ENCODE measurements at places on chromosomes 12 and 14.

DNA sequence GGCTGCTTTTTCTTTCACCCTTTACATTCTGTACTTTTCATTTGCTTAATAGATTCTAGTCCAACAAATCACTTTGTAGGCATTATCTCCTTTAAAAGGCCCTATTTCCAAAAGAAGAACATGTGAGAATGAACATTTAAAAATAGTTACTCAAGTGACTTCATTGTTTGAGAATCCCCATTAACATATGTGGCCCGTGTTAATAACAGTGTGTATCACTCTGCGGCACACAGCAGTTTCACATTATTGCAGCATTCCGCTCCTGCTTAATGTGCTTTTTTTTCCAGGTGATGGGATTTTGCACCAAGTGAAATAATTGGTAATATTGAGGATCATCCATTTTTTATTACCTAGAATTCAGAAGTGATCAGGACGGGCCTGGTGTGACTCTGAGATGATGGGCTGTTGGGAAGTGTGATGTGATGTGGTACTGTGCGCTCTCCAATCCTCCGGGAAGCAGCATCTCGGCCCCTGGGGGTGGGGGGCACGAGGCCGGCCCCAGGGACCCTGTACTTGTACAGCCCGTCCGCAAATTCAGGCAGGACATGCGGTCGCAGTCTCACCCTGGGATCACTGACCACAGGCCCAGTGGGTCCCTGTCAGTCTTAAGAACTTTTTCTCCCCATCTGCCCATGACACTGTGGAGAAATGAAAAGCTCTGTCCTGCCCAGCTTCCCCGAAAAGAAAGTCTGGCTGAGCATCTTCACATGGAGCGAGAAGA lies 32.9 kb downstream of the SLC15A4 start:
- DNase-seq = no peak

GRCh38 chr12:113120670-113121370 lies 14.7 kb downstream of the RASAL1 start:
- no peak for DNase-seq

DNA sequence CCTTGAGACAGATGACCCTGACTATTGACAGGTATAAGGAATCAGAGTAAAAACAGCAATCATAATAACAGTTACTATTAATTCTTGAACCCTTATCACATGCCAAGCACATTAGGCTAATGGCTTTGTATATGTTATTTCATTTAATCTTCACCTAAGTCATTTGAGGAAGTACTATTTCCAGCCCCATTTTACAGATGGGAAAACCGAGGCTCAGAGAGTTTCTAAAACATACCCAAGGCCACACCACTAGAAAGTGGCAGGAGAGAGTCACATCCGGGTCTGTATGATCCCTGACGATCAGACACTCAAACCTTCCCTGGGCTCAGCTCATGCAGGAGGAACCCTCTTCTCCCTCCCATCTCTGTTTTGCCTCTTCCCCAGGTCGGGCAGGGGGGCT lies 209.5 kb downstream of the RBM19 start:
- no peak for DNase-seq

GRCh38 chr12:15151161-15152091 lies 69.8 kb downstream of the RERG start:
- DNase-seq = no peak

- no peak for DNase-seq
These were observed 3.4 kb downstream of the SP7 start for GRCh38 chr12:53332744-53333143.

GRCh38 chr14:99966037-99966835 lies 99.0 kb upstream of the EVL start:
- DNase-seq = no peak

GRCh38 chr12:2614341-2614740 lies 180.4 kb upstream of the FKBP4 start:
- no peak for DNase-seq

DNA sequence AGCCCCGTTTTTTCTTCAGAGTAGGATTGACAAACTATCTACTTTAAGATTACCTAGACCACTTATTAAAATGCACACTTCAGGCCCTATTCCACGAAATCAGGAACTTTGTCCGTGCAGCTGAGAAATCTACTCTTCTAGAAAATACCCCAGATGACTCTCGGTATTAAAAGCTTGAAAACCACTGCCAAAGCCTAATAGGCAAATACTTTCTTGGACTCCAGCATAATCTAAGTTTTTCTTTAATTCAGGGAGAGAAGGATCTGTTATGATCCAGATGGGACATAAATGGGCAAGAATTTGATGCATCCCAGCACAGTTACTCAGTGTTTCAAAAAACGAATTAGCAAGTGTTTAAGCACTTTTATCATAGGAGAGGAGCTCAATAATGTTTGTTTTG lies 94.5 kb downstream of the TMX1 start:
- no peak for DNase-seq

DNA sequence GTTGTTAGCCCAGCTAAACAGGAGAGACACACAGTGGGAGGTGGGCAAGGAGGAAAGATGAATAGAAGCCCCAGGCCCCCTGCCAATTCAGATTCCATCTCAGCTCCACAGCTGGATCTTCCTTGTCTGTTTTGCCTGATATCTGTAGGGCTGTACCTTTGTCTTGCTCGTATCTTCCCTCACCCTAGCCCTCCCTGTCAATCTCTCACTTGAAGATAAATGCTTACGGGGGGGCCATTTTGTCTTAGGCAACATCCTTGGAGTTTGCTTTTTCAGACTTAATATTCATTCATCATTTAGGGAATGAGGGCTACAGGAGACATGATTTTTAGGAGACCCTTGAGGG lies 2.4 kb downstream of the KIF5A start:
- DNase-seq = no peak

- DNase-seq = no peak
These were observed 142.7 kb upstream of the SYT1 start for GRCh38 chr12:78721906-78722305.
